ENCODE measurements at places on chromosomes 16 and 17. TPM values are rescaled to one million over a fixed set of nuclear protein-coding genes. Genes with fewer than 3 reads are reported as not detected.
A peak's percentile ranks its signal among the peaks of the same experiment; 100 is the strongest.

DNA sequence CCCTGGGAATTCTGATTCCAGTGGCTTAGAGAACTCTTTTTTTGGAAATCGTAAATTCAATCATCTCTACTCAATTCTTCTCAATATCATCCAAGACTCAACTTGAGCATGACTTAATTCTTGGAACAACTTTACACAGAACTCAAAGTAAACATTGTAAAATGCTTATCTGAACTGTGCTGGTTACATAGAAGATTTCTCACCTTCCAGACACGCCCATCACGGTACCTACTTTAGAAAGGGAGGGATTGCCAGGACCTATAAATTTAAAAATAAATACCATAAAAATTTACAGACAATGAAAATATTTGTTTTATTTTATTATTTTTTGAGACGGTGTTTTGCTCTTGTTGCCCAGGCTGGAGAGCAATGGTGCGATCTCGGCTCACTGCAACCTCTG lies 26.5 kb downstream of the MAP1LC3B start:
- no peaks in the 10 kb centered on the region for H3K27me3 ChIP-seq
- H3K4me3 ChIP-seq: no peak overlapping the region
- no peak overlapping the region for H3K27ac ChIP-seq

Gene ACAP1
- total RNA-seq: 7.4 TPM

Gene HEXIM1
- 28.3 TPM for total RNA-seq

DNA sequence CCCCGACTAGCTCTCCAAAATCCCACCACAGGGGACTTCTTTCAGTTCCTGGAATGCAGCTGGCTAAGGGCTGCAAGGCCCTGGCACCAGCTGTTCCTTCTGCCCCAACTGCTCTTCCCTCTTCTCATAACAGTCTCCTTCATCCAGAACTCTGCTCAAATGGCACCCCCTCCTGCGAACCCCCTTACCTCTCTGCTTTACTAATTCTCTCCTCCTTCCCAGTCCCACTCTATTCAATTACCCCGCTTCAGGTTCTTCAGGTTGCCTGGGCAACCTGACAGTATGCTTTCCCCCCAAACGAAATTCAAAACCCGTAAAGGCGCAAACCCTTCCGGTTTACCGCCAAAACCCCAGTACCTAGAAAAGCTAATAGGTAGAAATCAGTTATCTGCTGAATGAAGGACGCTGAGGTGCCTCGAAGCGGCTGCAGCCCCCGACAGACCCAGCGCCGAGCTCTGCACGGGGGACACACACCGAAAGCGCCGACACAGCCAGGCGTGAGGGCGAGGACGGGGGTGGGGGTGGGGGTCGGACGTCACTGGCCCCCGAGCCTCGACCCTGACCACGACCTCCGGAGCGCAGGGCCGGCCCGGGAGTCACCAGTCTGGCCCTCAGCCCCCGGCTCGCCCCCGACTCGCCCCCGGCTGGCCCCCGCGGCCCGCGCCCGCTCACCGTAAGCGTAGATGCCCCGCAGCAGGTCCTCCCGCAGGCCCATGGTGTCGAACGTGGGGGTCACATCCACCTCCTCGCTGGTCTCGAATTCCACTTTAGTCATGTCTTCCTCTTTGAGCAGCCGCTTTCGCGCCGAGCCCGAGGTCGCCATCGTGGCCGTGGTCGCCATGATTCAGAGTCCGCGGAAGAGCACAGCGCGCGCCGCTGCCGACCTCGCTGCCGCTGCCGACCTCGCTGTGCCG lies 550 bp downstream of the EIF4A3 start:
- peak overlapping the region; percentile 86 for H3K27ac ChIP-seq
- peak; percentile 36 for DNase-seq
- peaks cover 43% of the 10 kb centered on the region for H3K36me3 ChIP-seq
- no peaks in the 10 kb centered on the region for H3K27me3 ChIP-seq
- peaks cover 13% of the 10 kb centered on the region for H3K4me1 ChIP-seq

- H3K4me3 ChIP-seq: no peak overlapping the region
- no peaks in the 10 kb centered on the region for H3K36me3 ChIP-seq
- no peaks in the 10 kb centered on the region for H3K4me1 ChIP-seq
- H3K27ac ChIP-seq: no peak overlapping the region
- no peaks in the 10 kb centered on the region for H3K27me3 ChIP-seq
These were observed 8.5 kb upstream of the KPNB1 start for GRCh38 chr17:47641202-47641601.

Gene PRDM7
- not detected for total RNA-seq

GRCh38 chr17:9170336-9170735 lies 149.0 kb downstream of the NTN1 start:
- DNase-seq: no peak
- H3K4me3 ChIP-seq: no peak overlapping the region
- H3K4me1 ChIP-seq: no peaks in the 10 kb centered on the region
- H3K36me3 ChIP-seq: no peaks in the 10 kb centered on the region
- H3K27ac ChIP-seq: no peak overlapping the region

DNA sequence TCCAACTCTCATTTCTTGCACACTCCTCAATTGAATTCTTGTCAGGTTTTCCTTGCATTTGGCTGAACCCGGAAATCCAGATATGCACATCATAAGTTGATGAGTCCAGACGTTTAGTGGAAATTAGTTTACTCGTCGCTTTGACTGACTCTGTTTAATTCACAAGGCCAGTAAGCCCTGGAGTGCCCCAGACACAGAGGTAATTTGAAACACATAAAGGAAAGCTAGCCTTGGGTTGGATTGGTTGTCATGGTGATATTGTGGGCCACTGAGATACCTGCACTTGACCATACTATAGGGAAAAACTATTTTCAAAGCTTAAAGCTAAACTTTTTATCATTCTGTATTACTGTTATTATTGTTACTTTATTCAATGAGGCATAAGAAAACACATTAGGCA lies 178.3 kb upstream of the CA10 start:
- DNase-seq: no peak
- no peak overlapping the region for H3K27ac ChIP-seq
- H3K36me3 ChIP-seq: no peaks in the 10 kb centered on the region
- H3K4me1 ChIP-seq: no peaks in the 10 kb centered on the region

Gene TMEM204
- total RNA-seq: not detected

GRCh38 chr16:35747658-35748455 lies 2288.4 kb downstream of the TP53TG3F start:
- no peaks in the 10 kb centered on the region for H3K4me1 ChIP-seq
- no peaks in the 10 kb centered on the region for H3K27me3 ChIP-seq
- no peak for DNase-seq

DNA sequence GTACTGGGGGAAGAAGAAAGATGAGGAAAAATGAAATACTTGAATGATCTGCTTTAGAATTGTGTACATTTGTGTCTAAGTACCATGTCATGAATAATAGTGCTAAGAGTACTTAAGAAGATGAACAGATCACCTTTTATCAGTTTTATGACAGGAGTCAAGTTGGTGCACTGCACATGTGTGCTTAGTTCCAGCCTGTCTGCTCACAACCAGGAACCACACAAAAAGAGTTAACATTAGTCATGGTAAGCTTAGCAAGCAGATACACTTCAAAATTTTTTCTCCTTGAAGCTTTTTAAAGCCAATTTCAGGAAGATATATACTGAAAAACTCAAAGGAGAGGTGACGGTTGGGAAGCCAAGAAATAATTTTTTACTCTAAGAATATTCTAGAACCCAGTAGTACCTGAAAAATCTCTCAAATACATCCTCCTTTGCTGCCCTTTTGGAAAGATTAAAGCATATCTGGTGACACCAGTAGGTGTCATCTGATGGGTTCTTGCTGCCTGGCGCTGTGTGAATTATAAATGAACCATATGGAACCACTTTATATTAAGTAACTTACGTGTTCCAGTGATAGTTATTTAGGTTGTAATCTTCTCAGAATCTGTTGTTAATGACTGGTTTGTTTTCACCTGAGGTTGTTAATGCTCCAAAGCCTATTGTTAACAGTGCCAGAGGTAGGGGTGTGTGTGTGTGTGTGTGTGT lies 93.4 kb downstream of the MSI2 start:
- no peak for DNase-seq
- peaks cover 37% of the 10 kb centered on the region for H3K36me3 ChIP-seq
- H3K4me1 ChIP-seq: peaks cover 11% of the 10 kb centered on the region
- H3K27me3 ChIP-seq: no peaks in the 10 kb centered on the region
- H3K4me3 ChIP-seq: no peak overlapping the region
- H3K27ac ChIP-seq: no peak overlapping the region

DNA sequence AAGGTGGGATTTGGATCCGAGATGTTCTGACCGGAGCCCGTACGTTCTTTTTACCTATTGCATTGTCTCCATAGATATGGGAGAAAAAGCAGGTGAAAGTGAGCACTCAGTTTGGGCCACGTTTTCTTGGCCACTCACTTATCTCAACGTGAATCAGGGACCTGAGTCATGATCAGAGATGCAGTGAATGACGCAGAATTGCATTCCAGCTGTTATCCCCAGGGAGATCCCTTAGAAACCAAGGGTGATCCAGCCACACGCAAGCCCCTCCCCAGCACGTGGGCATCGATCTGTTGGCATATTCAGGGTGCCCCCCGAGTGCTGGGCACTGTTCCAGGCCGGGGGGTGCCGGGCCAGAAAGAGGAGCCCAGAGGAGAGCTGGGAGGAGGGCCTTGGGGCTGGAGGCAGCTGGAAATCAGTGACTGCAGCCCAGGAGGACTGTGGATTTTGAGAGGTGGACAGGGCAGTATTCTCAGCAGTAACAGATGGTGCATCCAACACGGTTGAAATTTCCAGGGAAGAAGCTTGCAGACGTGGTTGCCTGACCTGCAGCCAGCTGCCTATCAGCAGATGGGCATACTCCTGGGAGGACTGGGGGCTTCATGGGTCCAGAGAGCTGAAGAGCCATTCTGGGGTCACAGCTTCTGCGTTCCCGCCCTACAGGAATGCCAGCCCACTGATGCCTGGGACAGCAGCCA lies 87.2 kb upstream of the CACNG5 start:
- no peak for DNase-seq
- H3K27me3 ChIP-seq: no peaks in the 10 kb centered on the region
- no peaks in the 10 kb centered on the region for H3K4me1 ChIP-seq
- H3K36me3 ChIP-seq: peaks cover 8% of the 10 kb centered on the region

Gene TNS4
- total RNA-seq: 0.73 TPM

DNA sequence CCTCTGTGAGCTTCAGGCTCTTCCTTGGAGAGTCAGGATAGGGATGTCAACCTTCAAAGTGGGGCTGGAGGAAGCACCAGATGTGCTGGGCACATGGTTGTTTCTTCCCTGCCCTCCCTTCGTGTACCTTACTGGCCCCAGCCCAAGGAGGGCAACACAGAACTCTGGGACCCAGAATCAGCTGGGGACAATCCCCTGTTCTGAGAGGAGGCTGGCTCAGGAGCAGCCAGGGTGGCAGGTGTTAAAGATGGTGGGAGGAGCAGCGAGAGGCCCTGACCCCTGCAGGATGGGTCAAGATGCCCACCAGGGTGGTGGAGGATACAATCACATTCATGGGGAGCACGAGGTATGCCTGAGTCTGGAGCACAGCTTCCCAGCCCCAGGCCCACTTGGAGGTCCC lies 300.4 kb downstream of the ABCC12 start:
- no peak overlapping the region for H3K4me3 ChIP-seq
- H3K27ac ChIP-seq: no peak overlapping the region
- peaks cover 7% of the 10 kb centered on the region for H3K27me3 ChIP-seq

GRCh38 chr17:55117164-55117563 lies 147.6 kb upstream of the HLF start:
- H3K27me3 ChIP-seq: no peaks in the 10 kb centered on the region
- no peak overlapping the region for H3K27ac ChIP-seq
- H3K36me3 ChIP-seq: no peaks in the 10 kb centered on the region

Measured in K562 (cell line).